Fibroblast of gingiva (primary cell): ENCODE measurements at places on chromosomes 16 and 17.

GRCh38 chr16:81630635-81631031 lies 148.5 kb upstream of the PLCG2 start:
- DNase-seq, result no peak

DNA sequence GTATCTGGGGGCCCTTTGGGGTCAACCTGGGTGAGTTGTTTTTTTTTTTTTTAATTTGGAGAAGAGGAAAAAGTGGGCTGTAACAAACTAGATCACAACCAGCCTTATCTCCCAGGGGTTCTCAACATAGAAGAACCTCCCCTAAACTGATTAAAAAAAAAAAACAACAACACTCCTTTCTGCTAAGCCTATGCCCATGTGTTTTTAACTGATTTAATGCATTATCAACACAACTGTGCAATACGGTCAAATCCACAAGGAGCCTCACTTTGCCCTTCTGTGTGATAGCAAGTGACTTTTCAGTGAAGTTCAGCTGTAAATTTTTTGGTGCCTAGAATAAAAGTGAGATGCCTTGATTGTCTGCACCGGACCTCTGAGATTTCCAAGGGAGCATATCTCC lies 646 bp downstream of the MYH11 start:
- no peak for DNase-seq

DNA sequence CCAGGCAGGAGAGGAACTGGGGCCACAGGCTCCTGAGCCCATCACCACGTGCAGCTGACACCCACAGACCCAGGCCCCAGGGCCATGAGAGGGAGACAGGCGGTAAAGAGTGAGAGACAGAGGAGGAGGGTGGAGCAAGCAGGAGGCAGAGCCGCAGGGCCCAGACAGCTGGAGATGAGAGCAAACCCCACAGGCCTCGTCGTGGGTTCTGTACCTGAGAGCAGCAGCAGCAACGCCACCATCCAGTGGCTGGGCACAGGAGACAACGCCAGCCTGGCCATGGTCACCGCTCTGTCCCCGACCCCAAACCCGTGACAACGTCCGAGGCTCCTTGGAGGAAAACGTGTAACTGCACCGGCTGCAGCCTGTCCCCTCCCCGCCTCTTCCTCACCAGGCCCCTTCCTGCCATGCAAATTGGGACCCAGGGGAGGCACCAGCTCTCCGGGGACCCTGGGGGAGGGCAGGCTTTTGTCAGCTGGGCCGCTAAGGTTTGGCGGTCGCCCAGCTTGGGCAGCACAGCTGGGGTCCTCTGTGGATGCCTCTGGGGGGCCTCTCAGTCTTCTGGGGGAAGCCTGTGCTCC lies at the start of gene CD79B:
Gene CD79B (minus strand): TSS at position 351 of the 581 bp plus-strand sequence. CDS start 70 bp downstream, at position 281.
- no peak for DNase-seq

DNA sequence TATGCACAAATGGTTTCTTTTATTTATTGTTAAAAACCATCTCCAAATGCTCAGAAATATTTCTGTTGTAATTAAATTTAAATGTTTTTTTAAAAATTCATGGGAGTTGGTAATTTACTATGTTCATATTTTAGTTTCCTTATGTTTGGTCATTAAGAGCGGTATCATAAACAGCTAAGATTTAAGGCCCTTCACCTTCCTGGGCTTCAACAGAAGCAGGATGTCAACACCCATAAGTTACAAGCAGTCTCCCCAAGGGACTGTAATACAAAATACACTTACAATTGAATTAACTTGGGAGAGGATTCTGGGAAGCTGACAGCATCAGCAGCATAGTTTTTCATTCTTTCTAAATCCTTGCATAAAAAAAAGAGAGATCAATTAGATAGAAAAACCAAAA lies 30.9 kb upstream of the TANC2 start:
- DNase-seq, result no peak

GRCh38 chr17:7329997-7330637 lies 982 bp upstream of the NEURL4 start:
- DNase-seq, result peak; percentile 68

DNA sequence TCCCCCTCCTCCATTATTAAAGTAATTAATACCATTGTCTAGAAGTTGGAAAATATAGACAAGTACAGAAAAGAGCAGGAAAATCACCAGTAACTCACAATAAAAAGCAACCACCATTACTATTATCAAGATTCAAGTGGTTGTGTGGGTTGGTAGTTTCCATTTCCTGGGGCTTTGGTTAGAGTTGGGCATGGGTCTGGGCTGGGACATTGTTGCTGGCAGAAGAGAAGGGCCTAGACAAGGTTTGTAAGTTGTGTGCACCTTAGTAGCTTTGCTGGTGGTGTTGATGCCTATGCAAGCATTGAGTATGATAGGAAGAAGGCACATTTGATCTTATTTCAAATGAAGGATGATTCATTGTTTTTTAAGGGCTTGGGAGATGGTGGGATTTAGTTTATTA lies 25.4 kb upstream of the NFATC3 start:
- no peak for DNase-seq

GRCh38 chr16:78543023-78543422 lies 443.6 kb downstream of the WWOX start:
- no peak for DNase-seq

GRCh38 chr17:83094291-83094690 lies 14.9 kb downstream of the METRNL start:
- no peak for DNase-seq

DNA sequence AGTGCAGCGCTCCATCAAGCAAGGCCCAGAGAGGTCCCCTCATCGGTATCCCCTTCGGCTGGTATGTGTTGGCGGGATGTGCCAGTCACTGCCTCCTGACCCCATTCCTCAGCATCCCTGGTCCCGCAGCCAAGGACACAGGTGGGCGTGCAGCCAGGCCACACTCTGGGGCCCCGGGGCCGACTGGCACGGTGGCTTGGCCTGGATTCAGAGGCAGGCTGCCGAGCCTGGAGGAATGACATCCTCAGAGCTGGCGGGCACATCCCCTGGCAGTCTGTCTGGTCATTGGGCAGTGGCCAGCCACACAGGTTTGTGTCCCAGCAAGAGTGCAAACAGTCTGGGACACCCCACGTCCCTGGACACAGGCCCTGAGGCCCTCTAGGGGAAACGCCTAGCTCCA lies 111.1 kb downstream of the SDK2 start:
- DNase-seq, result no peak

DNA sequence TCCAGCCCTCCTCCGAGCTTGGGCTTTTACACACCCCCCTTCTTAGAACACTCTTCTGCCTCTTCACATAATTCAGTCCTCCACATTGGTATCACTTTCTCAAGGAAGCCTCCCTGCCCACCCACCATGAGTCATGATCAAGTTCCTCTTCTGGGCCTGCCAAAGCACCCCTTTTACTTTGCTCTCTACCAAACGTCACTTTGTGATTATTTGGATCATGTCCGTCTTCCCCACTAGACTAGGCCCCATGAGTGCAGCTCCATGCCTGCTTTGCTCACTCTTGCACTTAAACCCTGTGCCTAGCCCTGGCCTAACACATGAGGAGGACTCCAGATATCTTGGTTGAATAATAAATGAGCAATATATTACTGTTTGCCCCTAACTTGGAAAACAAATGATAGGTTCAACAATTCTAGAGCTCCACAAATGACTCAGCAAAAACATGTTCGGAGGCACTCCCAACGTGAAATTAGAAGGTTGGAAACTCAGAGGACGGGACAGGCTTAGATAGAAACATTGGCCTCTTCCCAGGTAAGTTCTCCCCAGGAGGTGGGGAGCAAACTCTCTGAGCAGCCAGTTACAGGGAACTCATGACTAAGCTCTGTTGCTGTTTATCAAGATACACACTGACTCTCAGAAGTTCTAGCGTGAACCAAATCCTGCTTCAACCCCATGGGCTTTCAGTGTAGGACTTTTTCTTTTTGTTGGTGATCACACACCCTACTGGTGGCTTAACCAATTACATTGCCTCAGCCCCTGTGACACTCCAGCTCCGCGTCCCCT lies 28.3 kb downstream of the G6PC1 start:
- DNase-seq, result peak; percentile 86
